ENCODE measurements at places on chromosomes 5 and 9.

DNA sequence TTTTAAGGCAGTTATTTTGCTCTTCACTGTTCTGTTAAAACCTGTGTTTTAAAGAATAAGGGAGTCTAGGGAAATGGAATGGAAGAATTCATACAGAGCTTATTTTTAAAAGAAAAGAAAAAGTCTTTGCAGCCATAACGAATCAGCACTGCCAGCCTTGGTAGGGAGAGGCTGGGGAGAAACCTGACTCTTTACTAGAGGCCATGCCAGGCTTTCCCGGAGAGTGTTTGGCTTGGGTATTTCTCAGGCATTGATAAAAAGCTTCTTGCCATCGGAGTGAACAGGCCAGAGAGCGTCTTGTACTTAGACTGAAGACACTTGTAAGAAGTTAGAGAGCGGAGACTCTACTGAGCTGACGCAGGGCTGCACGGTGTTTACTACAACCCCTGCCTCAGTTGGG lies 72.7 kb upstream of the NFIL3 start:
- no peak for DNase-seq

DNA sequence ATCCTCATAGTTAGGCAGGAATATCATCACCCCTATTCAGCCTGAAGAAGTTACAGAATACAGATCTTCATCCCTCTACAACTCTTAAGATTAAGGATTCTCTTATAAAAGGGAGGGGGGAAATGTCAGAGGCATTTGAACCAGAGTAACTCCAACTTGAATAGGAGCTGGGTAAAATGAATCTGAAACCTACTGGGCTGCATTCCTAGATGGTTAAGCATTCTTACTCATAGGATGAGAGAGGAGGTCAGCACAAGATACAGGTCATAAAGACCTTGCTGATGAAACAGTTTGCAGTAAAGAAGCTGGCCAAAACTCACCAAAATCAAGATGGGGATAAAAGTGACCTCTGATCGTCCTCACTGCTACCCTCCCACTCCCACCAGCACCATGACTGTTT lies 14.4 kb downstream of the FREM1 start:
- no peak for DNase-seq

GRCh38 chr9:120463765-120464164 lies 116.2 kb downstream of the CDK5RAP2 start:
- no peak for DNase-seq

- DNase-seq: peak; percentile 37
Observed at GRCh38 chr9:92686954-92687353, 17.0 kb upstream of the IPPK start.

DNA sequence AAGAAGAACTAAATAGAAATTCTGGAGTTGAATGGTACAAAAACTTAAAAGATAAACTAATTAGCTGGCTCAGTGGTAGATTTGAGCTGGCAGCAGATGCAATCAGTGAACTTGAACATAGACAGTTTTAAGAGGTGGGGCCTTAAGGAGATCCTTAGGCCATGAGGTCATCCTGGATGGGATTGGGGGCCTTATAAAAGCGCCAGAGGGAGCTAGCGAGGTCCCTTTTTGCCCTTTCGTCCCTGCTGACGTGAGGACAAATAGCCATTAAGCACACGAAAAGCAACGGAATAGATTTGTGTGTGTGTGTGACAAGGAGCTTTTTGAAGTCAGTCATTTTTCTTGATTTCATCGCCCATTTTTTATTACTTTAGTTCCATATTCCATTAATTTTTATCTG lies 83.3 kb downstream of the ZNF354C start:
- no peak for DNase-seq

DNA sequence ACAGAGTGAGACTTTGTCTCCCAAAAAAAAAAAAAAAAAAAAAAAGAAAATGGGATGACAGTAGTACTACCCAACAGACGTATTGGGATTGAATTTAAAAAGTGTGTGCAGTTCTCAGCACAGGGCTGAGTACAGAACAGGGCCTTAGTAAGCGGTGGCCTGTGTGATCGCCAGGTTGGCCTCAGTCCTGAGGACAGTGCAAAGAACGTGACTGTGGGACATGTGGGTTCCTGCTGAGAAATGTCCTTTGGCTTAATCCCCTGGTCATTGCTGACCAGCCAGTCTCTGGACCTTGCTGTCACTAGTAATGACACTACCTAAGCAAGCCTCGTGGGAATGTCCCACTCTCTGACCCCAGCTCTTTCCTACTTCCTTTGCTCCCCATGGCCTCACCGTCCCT lies 13.3 kb downstream of the GTF3C5 start:
- DNase-seq: no peak

- peak; percentile 61 for DNase-seq
Observed at GRCh38 chr9:130107234-130107861, 53.6 kb downstream of the GPR107 start.

DNA sequence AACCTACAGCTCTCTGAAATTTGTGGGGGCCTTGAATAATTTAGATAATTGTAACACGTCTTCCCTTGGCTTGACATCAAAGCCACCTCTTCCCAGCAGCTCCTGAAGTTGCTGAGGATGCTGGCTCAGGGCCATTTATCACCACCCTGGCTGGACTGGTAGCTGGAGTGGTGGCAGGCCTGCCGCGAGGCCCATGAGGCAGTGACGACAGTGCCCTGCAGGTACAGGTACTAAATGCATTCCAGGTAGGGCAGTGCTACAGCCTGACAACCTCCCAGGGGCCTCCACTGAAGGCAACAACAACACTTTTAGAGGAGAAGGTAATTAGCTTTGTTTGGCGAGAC lies 270.2 kb upstream of the KLF4 start:
- no peak for DNase-seq

DNA sequence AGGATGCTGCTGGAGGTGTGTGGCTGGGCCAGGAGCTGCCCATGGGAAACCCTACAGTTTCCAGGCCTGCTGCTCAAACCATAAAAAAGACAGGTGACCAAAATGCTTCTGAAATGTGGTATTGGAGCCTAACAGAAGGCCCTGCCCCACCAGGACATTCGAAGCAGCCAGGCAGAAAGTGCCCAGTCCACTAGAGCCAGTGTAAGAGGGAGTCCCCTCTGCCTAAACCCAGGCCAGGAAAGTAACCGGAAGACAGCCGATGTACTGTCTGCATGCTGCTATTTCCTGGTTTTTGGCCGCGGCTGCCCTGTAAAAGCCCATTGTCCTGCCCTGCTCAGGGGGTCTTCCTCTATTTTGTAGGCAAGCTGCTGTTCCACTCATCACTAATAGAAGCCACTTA lies 150.7 kb upstream of the IRX2 start:
- no peak for DNase-seq

Measured in SHP77 (cell line).